ENCODE measurements at places on chromosomes 7 and 10. TPM values are rescaled to one million over a fixed set of nuclear protein-coding genes. Genes with fewer than 3 reads are reported as not detected.

The SCD gene
- total RNA-seq = 2.3 TPM

The RSPH10B gene
- total RNA-seq = not detected

The PBLD gene
- total RNA-seq = 5.7 TPM

The CCL24 gene
- not detected for total RNA-seq

The ABCA13 gene
- not detected for total RNA-seq

The AKR1B1 gene
- 156 TPM for total RNA-seq

The SEPHS1 gene
- 31.6 TPM for total RNA-seq

The PRTFDC1 gene
- 4.4 TPM for total RNA-seq

The C7orf57 gene
- not detected for total RNA-seq

The FRAT1 gene
- 4.4 TPM for total RNA-seq

The RASA4B gene
- 3.9 TPM for total RNA-seq

DNA sequence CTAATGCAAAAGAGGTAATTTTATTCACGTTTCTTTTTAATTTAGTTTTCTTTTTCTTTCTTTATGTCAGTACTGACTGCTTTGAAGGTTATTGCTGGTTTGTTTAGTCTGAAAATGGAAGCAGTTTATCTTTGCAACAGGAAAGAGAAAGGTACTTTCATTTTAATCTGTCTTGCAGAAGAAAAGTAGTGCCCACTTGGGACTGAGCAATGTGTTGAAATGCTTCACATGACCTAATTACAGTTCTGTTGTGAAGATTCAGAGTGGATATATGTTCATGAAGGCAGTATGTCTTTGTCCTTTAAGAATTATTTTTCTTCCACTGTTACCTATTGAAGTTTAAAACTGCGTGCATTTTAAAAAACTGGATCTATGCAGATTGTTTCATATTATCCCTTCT is 80.1 kb downstream of the ANKIB1 start:
- DNase-seq = no peak

DNA sequence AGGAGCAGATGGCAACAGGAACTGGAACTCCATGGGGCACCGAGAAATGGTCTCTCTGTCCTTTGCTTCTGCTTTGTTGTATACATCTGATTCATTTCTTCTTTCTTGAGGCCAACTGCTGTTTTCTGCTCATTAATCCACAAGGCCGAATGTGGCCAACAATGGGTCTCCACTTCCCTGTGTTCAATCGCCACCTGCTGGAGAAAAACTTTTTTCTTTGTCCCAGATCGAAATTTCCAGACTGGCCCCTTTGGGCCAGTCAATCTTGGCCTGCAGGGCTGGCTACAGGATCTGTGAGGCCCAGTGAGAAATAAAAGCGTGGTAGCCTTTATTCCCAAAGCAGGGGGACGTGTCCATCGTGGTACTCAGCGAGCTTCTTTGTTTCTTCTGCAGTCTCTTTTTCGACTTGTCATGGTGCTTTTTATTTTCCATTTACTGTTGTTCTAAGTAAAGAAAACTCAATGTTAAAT is 58.8 kb downstream of the PARP12 start:
- no peak for DNase-seq

GRCh38 chr7:31466036-31466435 is 47.9 kb upstream of the ITPRID1 start:
- no peak for DNase-seq

DNA sequence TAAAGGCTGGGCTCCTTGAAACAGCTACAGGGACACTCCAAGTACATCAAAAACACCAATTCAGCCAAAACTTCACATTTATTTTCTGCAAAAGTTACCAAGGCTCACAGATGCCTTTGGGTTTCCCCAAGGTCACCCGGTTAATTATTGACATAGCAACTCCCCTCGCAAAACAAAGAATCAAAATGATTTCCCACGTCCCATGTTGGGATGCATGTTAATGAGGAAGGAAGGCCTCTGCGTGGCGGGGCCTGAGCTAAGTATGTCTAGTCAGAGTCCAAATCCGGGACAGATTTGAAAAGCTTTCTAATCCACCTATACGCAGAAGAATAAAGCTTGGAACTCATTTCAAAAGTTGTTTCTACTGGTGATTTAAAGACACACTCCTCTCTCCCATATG is 535 bp upstream of the TMEM72 start:
- DNase-seq = no peak

DNA sequence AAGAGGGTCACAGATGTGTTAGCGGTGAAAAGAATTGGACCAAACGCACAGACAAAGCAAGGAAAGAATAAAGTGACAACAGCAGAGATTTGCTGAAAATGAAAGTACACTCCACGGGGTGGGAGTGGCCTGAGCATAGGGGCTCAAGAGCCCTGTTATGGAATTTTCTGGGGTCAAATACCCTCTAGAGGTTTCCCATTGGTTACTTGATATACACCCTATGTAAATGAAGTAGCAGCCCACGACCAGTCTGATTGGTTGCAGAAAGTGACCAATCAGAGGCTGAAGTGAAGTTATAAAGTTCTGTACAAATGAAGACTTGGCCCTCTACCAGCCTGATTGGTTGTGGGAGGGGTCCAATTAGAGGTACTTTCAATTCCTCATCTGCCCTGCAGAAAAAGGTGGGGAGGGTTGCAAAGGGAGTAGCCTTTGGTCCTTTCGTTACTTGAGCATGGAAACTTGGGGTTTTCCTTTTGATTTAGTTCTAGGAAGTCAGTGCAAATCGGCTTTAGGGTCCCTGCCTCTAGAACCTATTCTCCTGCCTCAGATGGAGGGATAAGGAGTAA is 125.6 kb upstream of the PRPS1L1 start:
- DNase-seq = no peak

DNA sequence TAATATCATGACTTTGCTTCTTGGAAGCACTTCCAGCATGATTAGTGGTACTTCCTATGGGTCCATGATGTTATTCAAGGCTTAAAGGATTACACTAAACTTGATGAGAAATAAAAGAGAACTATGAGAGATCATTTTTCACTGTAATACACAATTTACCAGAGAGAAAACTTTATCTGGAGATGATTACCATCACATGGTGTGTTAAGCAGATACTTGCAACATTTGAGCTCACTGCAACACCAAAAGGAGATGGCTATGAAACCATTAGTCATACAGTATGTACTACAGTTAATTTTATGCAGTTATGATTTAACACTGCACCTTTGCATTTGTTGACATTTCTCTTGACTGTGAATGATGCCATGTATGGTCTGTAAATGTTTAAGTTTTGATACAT is 311.3 kb upstream of the AOAH start:
- no peak for DNase-seq

GRCh38 chr7:31683445-31684225 is 3.4 kb upstream of the PPP1R17 start:
- no peak for DNase-seq

GRCh38 chr10:101065481-101066145 is 3.8 kb downstream of the KAZALD1 start:
- DNase-seq = no peak

- no peak for DNase-seq
These were observed 116.9 kb upstream of the PPIF start for GRCh38 chr10:79230328-79230830.

DNA sequence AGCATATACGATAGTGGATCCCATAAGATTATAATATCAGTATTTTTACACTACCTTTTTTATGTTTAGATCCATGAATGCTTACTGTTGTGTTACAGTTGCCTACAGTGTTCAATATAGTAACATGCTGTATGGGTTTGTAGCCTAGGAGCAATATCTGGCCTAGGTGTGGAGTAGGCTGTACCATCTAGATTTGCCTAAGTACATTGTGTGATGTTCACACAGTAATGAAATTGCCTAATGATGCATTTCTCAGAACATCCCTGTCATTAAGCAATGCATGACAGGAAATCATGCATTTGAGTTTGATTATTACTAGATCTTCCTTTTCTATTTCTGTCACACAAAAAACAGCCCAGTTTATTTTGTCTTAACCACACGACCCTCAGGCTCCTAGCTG is 14.5 kb downstream of the CBX3 start:
- no peak for DNase-seq

- DNase-seq = no peak
These were observed 14.0 kb upstream of the GTPBP4 start for GRCh38 chr10:974038-974784.

DNA sequence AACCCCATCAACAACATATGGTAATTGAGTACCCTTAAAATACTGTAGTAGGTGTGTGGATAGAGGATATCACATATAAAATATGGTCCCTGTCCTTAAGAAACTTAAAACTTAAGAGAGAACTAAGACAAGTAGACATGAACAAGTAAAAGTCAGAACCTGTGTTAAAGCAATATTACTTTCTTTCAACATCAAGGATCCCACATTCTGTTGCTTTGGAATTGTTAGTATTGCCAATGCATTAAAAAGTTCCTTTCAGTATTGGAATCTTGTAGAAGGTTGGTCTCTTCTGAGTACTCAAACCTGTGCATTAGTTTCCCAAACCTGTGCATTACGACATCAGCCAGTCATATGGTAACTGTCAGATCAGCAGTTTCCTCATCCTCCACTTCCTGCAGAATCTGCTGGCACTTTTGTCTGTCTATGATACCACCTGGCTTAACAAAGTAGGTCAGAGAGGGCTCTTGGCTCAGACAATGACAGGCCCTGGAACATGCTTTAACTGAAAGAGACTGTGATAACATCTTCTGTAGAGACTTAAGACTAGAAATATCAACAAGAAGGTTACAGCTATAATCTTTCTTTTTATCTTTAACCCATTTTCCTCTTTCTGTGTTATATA is 56.5 kb downstream of the CCDC71L start:
- DNase-seq = no peak

DNA sequence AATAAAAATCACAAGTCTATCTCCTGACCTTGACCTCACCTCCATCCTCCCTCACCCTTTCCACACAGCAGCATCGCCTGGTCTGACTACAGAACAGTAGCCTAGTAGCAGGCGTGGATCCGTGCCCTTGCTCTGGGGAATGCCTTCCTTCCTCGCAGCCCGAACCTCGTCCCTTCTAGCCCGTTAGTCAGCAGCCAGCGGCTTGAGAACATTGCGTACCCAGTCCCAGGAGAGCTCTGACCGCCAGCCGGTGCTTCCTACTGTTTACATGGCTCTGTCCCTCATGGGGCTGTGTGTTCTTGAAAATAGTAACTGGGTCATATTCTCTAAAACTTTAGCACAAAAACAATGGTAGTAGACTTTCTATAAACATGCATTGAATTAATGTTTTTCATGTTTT is 682.7 kb upstream of the IGFBP3 start:
- peak; percentile 91 for DNase-seq

- DNase-seq = peak; percentile 7
These were observed 26.9 kb downstream of the RAMP3 start for GRCh38 chr7:45184326-45185027.

- DNase-seq = no peak
These were observed 18.4 kb downstream of the ADAM8 start for GRCh38 chr10:133258066-133258817.

DNA sequence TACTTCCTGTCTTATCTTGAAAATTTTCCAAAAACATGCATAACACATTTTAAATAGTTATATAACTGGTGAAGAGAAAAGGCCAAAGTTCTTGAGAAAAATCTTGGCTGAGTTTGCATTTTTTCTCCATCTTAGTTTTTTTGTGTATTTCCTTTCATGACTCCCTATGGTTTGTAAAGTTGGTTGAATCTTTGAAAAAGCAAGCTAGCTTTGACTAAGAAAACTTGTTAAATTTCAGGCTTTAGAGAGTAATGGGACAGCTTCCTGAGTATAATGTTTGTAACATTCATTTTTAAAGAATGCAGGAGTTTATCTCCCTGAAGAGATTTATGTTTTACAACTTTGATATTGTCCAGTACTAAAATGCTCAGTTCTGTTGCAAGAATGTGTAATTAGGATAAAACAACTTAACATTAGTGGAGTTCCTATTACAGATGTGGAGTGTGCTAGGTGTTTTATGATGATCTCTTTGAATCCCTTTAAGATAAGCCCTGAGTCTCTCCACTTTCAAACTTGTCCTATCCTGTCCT is 11.1 kb upstream of the HERPUD2 start:
- DNase-seq = no peak

DNA sequence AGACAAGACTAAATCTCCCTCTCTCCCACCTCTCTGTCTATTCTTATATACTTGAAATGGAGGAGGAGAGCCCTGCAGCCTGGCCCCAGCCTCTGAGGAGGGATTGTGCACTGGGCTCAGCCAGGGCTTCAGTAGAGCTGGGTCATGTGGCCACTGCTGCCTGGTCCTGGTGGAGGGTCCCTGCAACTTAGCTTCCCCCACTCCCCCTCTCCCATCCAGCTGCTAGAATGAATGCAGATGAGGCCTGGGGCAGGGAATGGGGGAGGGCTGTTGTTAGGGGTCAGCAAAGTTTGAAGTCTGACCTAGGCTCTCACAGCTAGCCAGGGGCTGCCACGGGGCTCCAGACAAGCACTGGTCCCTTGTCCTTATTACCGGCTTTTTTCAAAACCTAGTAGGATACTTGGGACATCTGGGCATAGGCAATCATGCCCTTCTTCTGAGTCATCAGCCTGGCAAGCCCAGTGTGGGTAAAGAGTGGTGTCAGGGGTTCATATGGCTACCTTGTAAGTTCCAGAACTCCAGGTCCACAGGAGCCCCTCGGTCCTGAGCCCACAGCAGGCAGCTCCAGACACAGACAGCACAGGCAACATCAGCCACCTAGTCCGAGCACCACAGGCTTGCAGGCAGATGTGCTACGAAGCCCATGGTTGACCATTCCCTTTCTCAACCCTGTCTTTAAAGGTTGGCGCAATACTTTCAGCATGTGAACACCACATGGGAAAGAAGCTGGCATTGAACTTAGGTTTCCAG is 12.8 kb upstream of the CXCL12 start:
- DNase-seq = no peak

DNA sequence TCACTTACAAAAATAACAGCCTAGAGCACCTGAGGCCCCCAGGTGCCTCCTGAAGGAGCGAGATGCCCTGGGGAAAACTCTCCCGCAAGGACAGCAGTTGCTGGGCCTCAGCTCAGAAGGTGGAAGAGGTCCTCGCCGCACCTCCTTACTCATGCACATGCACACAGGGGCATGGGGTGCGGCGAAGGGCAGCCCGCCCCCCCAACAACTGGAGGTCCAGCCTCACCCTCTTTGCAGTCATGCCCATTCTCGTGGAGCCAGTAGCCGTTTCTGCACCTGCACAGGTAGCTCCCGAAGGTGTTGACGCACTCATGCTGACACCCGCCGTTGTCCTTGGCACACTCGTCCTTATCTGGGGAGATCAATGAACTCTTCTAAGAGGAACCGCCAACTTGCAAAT is 19.9 kb upstream of the OPALIN start:
- no peak for DNase-seq

GRCh38 chr7:823649-824048 is 8.6 kb upstream of the SUN1 start:
- DNase-seq = no peak

- no peak for DNase-seq
These were observed 21.4 kb upstream of the MGMT start for GRCh38 chr10:129445436-129446182.

GRCh38 chr10:93718937-93719725 is 16.7 kb upstream of the FRA10AC1 start:
- no peak for DNase-seq

GRCh38 chr10:23676296-23676695 is 237.4 kb downstream of the OTUD1 start:
- DNase-seq = no peak
